Foreskin melanocyte (primary cell): ENCODE measurements at places on chromosomes 1 and 21.

- DNase-seq, result no peak
Measured at GRCh38 chr21:19807201-19807600, 1191.0 kb upstream of the NCAM2 start.

- DNase-seq, result no peak
Measured at GRCh38 chr1:214657299-214657698, 54.3 kb downstream of the CENPF start.

GRCh38 chr1:87179851-87180519 lies 148.7 kb upstream of the LMO4 start:
- no peak for DNase-seq

DNA sequence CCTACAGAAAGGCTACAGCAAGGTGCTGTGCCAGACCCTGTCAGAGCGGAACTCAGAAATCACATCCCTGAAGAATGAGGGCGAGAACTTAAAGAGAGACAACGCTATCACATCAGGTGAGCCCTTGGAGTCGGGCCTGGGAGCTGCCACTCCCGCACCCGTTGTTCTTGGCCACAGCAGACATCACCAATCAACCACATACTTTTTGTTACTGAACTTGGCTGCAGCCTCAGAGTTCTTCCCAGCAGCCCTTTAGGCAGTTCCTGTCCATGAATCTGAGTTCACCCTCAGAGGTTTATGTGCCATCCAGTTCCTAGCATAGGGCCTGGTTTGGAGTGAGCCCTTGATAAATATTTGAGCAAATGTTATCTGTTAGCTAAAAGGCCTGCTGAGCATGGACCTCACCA lies 61.6 kb downstream of the FHAD1 start:
- no peak for DNase-seq

GRCh38 chr21:40731206-40731605 lies 115.8 kb downstream of the DSCAM start:
- DNase-seq, result no peak

- no peak for DNase-seq
Measured at GRCh38 chr1:64474665-64475439, 4.9 kb downstream of the CACHD1 start.

DNA sequence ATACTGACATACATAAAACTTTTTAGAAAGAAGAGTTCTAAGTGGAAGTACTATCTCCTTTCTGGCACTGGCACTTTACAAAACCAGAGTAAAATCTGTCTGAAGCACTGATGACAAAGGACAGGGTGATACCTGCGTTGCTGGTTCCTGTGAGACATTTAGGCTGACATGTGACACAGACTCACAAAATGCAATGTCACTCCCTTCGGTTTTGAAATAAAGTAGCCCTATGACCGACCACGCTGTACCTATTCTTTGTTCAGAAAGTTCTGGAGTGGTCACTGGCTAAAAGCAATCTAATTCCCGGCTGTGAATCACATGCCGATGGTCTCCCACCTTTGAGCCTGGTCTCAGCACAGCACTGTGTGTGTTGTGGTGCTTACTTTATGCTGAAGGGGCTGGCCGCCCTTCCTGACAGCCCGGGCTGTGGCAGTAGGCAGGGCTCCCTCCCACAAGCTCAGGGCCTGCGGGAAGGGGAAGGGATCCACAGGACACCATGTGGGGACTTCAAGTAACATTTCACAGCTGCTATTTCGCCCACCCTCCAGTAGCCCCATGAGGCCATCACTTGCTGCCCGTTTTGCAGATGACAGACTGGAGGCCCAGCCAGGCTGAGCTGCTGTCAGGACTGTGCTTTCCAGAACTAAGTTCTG lies 48.0 kb downstream of the MRPL37 start:
- no peak for DNase-seq

DNA sequence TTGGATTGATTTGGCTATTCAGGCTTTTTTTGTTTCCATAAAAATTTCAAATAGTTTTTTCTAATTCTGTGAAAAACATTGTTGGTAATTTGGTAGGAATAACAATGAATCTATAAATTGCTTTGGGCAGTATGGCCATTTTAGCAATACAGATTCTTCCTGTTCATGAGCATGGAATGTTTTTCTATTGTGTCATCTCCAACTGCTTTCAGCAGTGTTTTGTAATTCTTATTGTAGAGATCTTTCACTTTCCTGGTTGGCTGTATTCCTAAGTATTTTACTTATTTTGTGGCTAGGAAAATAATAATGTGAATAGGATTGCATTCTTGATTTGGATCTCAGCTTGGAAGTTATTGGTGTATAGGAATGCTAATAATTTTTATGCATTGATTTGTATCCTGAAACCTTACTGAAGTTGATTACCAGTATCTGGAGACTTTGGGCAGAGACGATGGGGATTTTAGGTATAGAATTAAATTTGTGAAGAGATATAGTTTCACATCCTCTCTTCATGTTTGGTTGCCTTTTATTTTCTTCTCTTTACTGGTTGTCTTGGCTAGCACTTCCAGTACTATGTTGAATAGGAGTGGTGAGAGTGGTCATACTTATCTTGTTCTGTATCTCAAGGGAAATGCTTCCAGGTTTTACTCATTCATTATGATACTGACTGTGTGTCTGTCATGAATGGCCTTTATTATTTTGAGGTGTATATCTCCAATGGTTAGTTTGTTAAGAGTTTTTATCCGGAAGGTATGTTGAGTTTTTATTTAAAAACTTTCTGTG lies 57.3 kb downstream of the DRAM2 start:
- DNase-seq, result no peak

GRCh38 chr1:2145946-2146835 lies 48.4 kb downstream of the FAAP20 start:
- no peak for DNase-seq
